ENCODE measurements at places on chromosomes 16 and 17.

- H3K4me3 ChIP-seq, result no peak overlapping the region
- H3K4me1 ChIP-seq, result no peaks in the 10 kb centered on the region
- no peak for DNase-seq
- H3K27me3 ChIP-seq, result peaks cover 37% of the 10 kb centered on the region
Observed at GRCh38 chr16:56530872-56531271, 11.0 kb upstream of the BBS2 start.

DNA sequence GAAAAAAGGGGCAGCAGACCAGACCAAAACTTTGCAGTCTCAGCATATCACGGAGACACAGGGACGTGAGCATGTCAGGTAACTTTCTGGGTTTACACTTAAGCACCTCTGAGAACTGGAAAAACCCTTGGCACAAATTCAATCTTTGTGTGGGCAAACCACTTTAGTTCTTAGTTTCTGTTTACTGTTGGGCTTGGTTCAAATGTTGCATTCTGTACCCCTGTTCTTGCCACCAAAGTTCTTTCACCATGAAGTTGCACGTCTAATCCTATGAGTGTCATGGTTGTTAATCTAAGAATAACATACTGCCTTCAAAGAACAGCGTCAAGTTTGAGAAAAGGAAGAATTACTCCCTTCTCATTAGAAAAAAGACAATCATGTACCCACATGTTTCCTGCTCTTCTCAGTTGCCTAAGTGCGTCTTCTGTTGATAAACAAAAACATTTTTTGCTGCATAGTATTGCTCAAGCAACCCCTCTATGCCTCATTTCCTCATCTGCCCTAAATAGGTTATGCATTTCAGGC lies 11.6 kb downstream of the KRT33A start:
- H3K4me1 ChIP-seq, result peaks cover 42% of the 10 kb centered on the region
- H3K4me3 ChIP-seq, result peak overlapping the region; percentile 47
- H3K36me3 ChIP-seq, result peaks cover 3% of the 10 kb centered on the region
- H3K27me3 ChIP-seq, result peaks cover 14% of the 10 kb centered on the region
- peak; percentile 83 for DNase-seq
- H3K27ac ChIP-seq, result peak overlapping the region; percentile 54

- DNase-seq, result no peak
Observed at GRCh38 chr16:86739808-86740207, 161.5 kb downstream of the FOXL1 start.

DNA sequence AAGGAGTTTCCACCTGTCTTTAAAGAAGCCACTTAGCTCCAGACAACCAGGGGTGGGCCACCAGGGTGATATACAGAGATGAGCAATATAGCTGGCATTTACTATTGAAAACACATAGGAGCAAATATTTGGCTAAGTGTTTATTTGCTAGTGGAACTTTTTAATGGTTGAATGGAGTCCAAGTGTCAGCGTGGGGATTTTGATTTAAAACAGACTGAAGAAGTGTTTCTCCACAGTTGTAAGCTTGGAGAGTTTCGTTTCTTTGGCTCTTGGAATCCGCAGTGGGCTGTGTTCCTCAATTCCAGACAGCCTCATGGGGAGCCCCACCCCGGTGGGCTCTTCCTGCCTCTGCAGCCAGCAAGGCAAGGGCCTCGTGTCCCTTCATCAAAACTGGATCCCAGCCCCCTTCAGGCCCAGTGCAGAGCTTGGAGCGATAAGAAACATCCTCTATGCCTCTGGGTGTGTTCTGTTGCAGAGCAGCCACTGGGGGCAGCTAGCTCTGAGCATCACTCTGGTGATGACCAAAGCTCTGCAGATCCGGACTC lies 36.1 kb downstream of the NOG start:
- H3K27ac ChIP-seq, result no peak overlapping the region
- no peaks in the 10 kb centered on the region for H3K36me3 ChIP-seq

DNA sequence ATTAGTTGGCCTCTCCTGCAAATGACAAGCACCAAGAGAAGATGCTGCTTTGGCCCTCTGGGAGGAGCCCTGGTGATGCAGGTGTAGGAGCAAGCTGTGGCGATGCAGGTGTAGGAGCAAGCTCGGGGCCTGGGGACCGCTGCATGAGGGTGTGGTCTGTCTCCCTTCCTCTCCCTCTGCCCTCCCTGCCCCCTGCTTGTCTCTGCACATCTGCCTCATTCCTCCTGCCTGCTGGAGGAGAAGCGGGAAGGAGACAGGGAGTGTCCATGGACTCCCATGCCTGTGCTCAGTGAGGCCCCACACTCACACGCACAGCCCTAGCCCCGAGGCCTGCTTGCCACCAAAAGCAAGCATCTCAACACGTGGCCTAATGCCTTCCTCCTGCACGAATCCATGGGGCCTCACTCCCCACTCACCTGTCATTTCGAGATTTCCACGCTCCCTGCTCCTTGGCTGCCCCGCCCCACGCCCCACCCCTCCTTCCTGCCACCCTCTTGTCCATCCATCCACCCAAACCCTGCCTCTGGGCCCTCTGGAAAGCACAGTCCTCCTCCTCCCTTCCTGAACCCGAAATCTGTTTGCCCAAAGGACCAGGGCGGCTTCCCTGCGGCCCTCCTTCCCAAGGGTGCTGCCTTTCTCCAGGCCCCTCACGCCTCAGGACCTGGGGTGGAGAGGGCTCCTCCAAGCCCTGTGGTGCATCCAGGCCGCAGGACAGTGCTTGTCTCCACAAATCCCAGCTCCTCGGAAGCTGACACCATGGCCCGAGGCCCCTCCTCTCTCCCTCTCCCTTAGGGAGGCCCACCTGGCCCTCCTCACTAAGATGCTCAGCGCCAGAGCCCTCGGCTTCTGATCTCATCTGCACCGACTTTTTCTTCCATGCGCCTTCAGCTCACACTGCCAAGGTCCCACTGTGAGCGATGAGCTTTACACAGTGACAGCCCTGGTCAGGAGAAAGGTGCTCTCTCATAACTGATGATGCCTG lies 11.8 kb upstream of the ALDH3A1 start:
- H3K4me1 ChIP-seq, result no peaks in the 10 kb centered on the region
- no peak overlapping the region for H3K4me3 ChIP-seq
- peaks cover 1% of the 10 kb centered on the region for H3K27me3 ChIP-seq
- no peak overlapping the region for H3K27ac ChIP-seq
- DNase-seq, result no peak

- peaks cover 2% of the 10 kb centered on the region for H3K36me3 ChIP-seq
- no peak overlapping the region for H3K27ac ChIP-seq
- H3K4me3 ChIP-seq, result no peak overlapping the region
- no peak for DNase-seq
- H3K4me1 ChIP-seq, result no peaks in the 10 kb centered on the region
- H3K27me3 ChIP-seq, result no peaks in the 10 kb centered on the region
Observed at GRCh38 chr16:85208181-85208580, 95.9 kb upstream of the CIBAR2 start.

DNA sequence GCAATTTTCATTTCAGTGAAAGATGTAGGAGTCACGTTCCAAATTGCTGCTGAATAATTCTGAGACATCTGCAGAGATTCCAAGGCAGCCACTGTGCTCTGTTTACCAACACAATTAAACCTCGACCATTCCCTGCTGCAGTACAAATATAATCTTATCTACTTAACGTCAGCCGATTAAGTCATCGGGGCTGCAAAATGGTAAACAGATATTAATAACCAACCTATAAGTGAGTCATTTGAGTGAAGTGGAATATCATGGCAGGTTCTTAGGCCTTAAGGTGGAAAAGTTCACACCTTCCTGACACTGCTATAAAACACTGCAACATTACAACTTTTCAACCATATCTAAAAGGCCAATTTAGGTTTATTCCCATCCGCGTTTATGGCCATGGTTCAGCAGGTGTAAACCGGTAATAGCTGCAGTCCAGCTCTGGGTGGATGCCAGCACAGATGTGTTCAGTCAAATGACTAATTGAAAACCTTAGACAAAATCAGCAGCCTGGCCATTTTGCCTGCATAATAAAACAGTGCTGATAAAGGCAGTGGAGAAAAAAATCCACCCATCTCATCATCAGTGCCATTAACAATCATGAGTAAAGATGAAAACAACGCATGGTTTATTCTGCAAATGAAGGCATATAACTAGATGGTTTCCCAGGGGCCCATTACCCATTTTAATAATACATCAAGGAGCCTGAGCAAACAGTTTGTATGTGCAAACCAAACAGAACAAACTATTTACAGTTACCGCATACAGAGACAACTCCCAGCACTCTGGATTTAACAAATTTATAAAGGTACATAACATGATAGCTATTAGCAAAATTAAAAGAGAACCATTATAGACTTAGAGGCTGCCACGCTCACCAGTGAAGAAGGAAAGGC lies 202.9 kb upstream of the IRX3 start:
- DNase-seq, result no peak
- no peak overlapping the region for H3K27ac ChIP-seq
- H3K36me3 ChIP-seq, result no peaks in the 10 kb centered on the region
- no peaks in the 10 kb centered on the region for H3K27me3 ChIP-seq
- H3K4me1 ChIP-seq, result no peaks in the 10 kb centered on the region
- no peak overlapping the region for H3K4me3 ChIP-seq

DNA sequence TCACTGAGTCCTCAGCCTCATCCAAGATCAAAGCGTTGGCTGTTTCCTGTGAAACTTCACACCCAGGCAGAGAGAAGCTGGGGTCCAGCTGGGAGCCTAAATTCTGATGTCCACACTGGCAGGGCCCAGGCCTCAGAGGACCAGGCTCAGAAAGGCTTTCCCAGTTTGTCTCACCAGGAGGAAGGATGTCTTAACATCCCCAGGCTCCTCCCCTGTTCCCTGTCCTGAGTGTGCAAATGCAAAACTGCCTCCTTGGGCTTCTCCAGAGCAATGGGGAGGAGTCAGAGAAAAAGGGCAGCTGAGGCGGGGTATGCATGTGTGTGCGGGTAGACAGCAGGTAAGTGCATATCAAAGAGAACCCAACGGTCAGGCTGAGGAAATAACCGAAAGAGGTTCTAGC lies 45.7 kb downstream of the CUEDC1 start:
- H3K4me1 ChIP-seq, result no peaks in the 10 kb centered on the region
- no peaks in the 10 kb centered on the region for H3K36me3 ChIP-seq
- no peak overlapping the region for H3K4me3 ChIP-seq
- H3K27ac ChIP-seq, result no peak overlapping the region
- H3K27me3 ChIP-seq, result peaks cover 17% of the 10 kb centered on the region

DNA sequence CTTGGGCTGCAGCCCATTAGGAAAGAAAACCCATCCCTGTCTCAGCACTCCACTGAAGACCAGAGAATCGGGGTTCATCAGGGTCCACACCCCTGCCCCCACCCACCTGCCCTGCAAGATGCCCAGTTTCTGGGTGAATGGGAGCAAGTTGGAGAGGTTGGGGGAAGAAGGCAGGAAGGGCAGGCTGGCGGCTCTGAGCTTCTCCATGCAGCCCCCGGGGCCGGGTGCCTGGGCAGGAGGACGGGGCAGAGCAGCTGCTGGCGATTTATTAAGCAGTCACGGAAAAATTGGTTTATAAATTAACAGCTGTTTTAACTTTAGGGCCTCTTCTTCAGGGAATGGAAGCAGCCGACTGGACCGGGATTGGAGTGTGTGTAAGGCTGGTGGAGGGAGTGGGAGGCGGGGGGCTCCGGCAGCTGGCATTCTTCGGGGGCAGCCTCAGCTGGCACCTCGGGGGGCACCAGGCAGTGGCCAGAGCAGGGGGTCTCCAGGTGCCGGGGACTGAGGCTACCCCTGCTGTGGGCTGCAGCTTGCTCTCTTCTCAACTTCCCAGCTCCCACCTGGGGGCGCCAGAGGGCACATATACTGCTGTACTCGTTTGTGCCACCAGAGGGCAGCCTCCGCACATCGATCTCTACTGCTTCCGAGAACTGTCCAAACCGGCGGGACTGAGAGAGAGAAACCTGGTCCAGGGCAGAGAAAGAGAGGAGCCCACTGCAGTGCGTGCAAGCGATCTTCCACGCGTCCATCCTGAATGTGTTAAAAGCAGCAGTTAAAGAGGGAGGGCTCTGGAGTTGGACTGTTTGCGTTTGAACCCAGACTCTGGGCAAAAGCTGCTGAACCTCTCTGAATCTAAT lies 5.0 kb upstream of the PPP1R1B start:
- H3K36me3 ChIP-seq, result no peaks in the 10 kb centered on the region
- peak overlapping the region; percentile 62 for H3K27ac ChIP-seq
- H3K4me3 ChIP-seq, result peak overlapping the region; percentile 76
- peaks cover 17% of the 10 kb centered on the region for H3K4me1 ChIP-seq

DNA sequence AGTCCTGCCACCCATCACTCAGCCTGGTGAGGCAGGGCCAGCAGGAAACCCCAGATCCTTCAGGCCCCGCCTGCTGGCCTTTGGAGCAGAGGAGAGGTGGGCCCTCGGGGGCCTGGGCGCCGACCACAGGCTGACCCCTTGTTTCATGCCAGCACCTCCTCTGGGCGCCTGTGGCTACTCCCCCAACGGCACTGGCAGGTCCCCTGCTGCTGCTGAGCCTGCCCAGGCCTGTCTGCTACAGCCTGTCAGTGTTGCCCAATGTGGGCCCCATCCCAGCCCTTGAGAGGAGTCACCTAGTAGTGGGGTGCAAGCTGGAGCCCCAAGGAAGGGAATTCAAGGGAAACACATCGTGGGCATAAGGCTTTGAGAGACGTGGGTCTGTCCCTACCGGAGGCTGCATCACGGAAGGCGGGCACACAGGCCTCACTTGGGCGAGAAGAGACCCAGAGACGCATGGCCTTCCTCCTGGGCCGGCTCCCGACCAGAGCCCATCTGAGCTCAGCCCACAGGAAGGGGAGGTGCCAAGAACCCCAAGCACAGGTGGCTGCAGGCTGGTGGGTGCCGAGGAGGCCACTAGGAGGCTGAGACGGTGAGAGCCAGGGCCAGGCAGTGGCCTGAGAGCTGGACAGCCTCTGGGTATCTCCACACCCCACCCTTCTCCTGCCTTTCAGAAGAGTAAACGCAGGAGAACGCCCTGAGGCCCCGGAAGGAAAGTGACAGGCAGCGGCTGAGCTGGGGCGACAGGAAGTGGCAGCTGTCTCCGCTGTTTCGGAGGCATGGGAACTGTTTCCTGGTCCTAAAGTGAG lies 8.0 kb upstream of the FASN start:
- H3K4me1 ChIP-seq, result peaks cover 17% of the 10 kb centered on the region
- peaks cover 5% of the 10 kb centered on the region for H3K36me3 ChIP-seq
- peak; percentile 90 for DNase-seq

DNA sequence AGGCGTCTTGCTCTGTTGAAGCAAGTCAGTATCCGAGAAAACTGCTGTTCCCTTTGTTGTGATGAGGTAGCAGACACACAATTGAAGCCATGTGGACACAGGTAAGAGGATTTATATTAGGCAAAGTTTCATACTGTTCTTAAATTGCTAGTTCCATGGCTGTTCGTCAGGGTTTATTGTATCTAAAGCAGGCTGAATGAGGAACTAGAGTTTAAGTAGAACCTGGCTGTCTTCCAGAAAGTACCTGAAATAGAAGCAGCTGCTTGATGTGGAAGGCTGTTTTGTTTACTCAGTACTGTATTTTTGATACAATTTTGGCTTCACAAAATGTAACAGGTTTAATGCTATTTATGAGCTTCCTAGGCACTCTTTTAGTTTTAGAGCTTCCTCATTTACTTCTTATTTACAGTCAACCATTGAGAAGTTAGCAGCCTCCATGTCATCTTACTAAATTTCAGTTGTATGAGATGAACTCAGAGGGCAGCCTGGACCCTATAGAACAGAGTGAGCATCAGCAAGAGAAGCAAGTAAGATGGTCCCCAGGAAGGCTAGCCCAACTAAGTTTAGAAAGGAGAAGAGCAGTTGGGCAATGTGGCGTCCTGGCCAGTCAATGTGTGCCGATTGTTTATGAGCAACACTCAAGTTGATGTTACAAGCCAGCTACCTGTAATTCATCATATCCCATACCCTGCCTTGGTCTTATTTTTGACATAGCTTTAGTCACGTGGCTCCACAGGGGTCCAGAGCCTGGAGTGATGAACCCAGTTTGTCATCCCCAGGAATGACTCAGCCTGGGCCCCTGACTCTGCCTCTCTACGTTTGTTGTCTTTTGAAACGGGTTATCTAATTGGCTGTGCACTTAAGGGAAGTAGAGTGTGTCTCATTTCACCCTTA lies 9.7 kb upstream of the ARL2BP start:
- peaks cover 4% of the 10 kb centered on the region for H3K4me1 ChIP-seq
- no peaks in the 10 kb centered on the region for H3K27me3 ChIP-seq
- H3K36me3 ChIP-seq, result peaks cover 57% of the 10 kb centered on the region
- DNase-seq, result no peak
- H3K27ac ChIP-seq, result no peak overlapping the region
- no peak overlapping the region for H3K4me3 ChIP-seq
